ENCODE measurements at places on chromosomes 7 and 10. TPM values are rescaled to one million over a fixed set of nuclear protein-coding genes. Genes with fewer than 3 reads are reported as not detected.

DNA sequence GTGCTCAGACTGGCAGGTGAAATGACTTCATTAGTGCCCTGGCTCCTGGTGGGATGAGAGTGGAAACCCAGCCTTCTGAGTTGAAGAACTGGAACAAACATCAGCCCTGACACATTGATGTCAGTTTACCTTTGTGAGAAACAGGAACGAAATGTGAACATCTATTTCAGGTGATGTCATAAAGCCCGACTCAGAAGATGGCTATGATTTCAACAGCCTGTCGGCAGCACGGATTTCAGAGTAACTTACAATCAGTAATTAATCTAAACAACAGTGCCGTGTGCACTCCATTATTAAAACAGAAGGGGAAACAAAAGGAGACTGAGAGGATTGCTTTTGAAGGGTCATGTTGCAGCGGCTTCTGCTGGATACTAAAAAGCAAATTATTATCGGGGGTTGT lies 243.2 kb downstream of the FRMD4A start:
- no peak for DNase-seq

DNA sequence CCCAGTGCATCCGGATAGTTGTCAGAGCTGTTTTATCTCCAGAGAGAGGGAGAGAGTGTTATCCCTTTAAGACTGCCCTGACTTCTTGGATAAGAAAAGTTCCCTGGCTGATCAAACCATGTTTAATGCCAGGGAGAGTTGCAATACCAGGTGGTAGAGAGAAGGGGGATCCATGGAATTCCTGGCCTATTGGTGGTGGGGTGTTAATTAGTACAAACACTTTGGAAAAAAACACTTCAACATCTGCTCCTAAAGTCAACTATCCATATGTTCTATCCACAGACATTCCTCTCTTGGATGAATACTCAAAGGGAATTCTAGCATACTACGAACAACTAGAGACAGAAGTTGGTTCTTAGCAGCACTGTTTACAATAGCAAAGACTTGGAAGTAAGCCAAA lies 307.2 kb downstream of the TCERG1L start:
- no peak for DNase-seq

Gene AKR1C4
- polyA plus RNA-seq = not detected

- DNase-seq = no peak
These were observed 181.6 kb downstream of the SND1 start for GRCh38 chr7:127833641-127834040.

Gene TAS2R5
- 2.5 TPM for polyA plus RNA-seq

DNA sequence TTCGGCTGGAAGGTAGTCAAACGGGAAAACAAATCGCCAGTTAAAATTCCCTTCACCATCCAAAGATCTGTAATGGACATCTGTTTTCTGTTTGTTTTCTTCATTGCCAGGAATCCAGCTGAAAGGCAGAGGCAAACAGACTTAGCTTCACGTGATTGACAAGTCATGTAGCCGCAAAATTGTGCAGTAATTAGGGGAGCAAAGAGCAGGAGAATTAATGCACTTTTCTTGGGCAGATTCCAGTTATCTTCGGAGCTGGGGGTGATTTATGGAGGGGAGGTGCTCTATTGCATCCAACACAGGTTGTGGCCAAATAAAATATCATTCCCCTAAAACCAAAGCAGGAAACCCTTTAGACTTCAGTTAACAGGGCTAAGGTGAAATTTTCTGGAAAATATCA lies 162.2 kb downstream of the MYOF start:
- no peak for DNase-seq

DNA sequence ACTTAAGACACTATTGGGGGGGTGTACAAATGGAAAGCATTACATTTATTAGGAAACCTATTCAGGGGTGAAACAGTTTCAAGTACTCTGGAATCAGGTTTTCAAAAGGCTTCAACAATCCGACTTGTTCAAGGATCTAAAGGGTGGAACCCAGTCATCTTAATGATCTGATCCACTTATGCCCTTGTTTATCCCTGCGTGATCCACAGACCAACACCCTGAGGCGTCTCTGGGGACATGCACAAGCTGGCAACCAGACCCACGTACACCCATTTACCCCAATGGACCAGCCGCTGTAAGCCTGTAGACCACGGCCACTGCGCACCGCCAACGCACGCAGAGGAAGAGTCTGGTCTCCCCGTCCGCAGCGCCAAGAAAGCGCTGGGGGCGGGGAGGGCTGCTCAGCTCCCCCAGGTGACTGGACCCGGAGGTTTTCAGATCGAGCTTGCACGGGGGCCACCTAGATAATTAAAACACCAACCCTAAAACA lies 13.4 kb downstream of the HNRNPF start:
- DNase-seq = no peak

Gene NXPH1
- not detected for polyA plus RNA-seq

Gene VPS41
- 34.8 TPM for polyA plus RNA-seq

Gene MINDY3
- 28.9 TPM for polyA plus RNA-seq

Gene TMEM213
- polyA plus RNA-seq = 0.13 TPM

- DNase-seq = no peak
These were observed 15.5 kb downstream of the CARD11 start for GRCh38 chr7:3028071-3028757.

Gene SCART1
- polyA plus RNA-seq = 1.1 TPM

DNA sequence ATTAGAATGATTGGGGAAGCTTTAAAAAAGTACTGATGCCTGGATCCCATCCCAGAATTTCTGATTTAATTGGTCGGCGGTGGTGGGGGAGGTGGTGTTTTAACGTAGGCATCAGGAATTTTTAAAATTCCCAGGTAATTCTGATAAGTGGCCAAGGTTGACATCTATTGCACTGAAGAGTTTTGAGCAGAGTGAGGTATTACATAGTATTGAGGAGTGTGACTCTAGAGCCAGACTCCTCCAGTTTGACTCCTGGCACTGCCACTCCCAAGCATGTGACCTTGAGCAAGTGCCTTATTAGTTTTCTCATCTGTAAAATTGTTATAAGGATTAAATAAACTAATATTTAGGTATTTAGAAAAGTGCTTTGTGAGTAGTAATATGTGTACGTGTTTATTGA lies 6.2 kb downstream of the PLEKHA1 start:
- DNase-seq = no peak

Gene PSPH
- polyA plus RNA-seq = 16.2 TPM

DNA sequence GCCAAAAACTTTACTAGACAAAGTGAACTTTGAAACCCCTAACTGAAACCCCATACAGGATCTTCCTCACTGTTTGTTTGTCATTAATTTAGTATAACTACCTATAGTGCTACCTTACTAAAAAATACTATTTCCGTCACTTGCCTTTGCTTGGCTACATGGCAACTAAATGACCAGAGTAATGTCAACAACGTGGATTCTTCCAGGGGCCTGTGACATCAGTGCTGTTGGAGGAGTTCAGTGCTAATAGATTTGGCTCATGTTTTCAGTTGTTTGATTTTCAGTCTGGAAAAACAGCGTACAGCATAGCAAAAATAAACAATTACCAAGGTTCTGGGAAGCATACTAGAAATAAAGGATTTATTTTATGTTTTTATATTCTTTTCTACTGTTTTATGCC lies 3.0 kb upstream of the ASB15 start:
- DNase-seq = no peak

DNA sequence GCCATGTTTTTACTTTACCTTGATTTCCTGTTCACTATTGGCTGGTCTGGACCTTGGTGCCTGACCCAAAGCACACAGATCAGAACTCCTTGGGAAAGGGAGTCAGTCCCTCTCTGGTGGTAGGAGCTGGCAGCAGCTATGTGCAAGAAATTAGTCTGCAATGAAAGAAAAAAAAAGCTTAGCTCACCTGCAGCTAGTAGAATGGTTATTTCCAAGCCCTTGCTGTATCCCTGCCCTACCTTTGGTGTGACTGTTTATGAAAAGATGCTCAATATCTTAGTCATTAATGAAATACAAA lies 68.1 kb upstream of the PAPSS2 start:
- DNase-seq = no peak

Gene NYAP1
- polyA plus RNA-seq = 2.2 TPM

DNA sequence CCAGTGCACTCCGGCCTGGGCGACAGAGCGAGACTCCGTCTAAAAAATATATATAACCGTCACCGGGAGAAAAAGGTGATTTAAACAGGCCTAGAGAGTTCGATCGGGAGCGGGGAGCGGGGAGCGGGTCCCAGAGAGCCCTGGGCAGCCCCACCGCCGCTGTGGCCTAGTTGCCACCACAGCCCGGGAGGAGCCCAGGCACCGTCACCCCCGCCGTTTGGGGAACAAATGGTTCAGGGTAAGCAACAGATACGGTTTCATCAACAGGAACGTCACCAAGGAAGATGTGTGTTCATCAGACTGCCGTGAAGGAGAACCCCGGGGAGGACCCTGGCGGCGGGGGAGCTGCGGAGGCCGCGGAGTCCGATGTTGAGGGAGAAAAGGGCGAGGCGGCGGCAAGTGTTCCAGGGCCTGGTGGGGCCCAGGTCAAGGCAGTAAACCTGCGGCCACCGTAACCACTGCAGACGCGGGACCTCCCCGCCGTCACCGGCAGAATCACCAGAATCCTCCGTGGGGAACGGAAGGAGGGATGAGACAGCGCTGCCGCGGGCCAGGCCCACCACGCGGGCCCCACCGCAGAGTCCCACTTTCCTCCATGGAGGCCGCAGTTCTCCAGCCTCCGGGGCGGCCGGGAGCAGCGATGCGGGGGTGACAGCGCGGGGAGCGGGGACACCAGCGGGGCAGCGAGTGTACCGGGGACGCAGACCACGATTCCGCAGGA lies 103.4 kb downstream of the GALNT11 start:
- DNase-seq = no peak

GRCh38 chr10:129483430-129484010 lies 16.5 kb downstream of the MGMT start:
- DNase-seq = no peak

GRCh38 chr10:35268791-35269257 lies 67.5 kb upstream of the CCNY start:
- no peak for DNase-seq

DNA sequence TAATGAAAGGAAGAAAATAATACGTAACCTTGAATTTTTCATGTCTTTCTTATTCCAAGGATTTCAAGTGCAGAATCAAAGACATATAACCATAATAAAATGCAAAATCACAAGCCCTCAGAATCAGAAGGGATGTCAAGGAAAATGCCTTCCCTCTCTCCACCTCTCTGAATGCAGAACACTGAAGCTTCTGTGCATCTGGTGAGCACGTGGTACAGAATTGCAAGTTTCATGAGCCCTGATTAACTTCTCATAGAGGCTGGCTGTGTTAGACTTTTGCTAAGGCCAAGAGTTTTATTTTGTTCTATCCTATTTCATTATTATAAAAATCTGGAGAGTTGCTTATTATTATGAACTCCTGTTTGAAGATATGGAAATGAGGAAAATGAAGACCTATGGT lies 533.7 kb upstream of the POM121L12 start:
- DNase-seq = no peak

DNA sequence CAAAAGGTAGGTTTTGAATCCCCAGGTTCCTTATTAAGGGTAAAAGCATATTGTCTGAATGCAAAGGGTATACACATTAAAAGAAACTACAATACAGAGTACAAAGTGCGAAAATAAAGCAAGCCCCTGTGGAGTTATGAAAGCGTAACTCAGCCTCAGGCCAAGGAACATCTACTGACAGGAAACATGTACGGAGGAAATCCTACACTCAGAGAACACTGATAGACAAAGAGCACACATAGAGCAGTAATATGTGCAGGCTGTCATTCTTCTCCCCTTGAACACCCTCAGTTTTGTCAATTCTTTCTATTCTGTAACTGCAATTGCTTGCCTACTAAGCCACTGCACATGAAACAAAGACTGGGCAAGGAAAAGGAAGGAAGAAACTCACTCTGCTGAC lies 150.2 kb downstream of the DGKB start:
- DNase-seq = no peak

Gene ARHGAP22
- 1.3 TPM for polyA plus RNA-seq

Gene PNLIPRP1
- polyA plus RNA-seq = not detected

Gene FKBP6
- 0.12 TPM for polyA plus RNA-seq

Gene CACNB2
- 1.2 TPM for polyA plus RNA-seq

GRCh38 chr7:78563191-78563590 lies 764.6 kb downstream of the PHTF2 start:
- DNase-seq = no peak

Gene NSUN5
- polyA plus RNA-seq = 24.1 TPM

DNA sequence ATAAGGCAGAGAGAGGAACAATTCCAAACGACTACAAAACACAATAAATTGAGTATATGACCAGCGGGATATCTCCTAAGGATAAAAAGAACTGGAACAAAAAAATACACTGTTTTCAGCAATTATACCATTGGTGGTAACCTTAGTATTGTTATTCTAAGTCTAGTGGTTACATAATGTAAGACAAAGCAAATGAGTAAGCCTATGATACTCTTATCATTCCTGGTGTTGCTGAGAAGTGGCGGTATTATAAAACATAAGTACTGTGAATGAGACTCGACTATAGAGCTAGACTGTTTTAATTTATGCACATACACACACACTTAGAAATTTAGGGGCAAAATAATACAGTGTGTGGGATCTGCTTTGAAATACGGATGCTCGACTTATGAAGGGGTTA lies 107.7 kb downstream of the NRBF2 start:
- DNase-seq = no peak

Gene ACTL6B
- polyA plus RNA-seq = not detected

DNA sequence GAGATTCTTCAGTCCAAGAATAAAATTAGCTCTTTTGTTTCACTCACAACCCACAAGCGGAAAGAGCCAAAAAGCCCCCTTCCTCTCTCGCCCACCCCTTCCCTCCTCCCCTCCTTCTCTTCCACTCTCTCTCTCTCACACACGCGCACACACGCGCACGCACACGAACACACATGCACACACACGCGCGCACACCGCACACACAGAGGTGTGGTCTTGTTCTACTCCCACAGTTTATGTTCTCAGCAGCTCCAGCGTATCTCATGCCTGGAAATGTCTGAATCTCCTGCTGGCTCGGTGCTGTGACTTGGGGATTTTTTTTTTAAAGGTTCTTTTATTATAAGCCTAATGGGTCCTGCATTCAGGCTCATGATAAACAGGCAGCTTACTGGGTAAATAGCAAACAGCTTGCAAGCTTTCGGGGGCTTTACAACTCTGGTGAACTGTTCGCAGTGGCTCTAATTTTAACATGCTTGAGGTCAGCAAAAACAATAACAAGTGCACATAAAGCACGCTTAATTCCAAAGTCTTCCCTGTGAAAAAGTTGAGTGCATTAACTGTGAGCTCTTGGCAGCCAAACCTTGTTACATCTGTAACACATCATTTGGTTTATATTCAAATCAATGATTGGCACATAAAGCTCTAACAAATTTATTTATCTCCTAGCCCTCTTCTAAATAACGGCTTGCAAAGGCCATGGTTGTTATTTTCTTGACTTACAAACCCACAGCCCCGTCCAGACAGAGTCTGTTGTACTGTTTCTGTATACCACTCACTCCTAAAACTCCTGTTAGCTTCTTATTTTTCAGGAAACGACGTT lies 424.1 kb upstream of the MGMT start:
- DNase-seq = no peak

DNA sequence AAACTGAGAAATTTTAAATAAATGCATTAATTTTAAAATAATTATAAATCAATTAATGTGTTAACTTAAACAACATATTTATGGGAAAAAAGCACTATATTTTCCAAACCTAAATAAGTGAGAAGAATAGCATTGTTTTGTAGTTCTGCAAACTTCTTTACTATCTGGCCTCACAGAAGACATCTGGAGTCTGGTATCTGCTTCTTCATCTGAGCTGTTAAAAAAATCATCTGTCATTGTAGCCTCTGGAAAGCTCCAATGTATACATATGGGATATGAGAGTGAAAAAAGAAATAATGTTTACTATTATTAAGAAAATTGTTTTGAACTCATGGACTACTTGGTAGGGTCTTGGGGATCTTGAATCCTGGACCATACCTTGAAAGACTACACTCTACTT lies 32.2 kb downstream of the CTTNBP2 start:
- DNase-seq = no peak
